ENCODE measurements at places on chromosomes 7 and 10.

DNA sequence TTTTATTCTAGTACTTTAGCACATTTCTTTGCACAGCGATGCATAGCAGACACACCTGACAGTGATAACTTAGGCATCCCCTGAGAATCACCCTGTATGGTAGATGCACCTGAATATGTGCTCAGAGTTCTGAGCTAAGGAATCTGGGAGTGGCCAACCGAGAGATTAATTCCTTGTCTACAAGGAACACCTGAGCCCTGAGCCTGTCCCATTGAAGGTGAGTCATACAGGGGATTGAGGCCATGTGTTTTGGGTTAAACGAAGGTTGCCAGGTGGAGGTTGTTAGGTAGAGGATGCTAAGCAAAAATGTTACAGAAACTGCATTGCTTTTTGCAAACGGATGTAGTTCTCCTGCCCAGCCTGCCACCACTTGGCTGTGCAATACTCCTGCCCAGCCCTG, 128.9 kb downstream of the AMPH start:
- DNase-seq: no peak

GRCh38 chr10:3605882-3606281, 179.1 kb downstream of the KLF6 start:
- no peak for DNase-seq

- no peak for DNase-seq
These were observed 27.3 kb upstream of the NRG3 start for GRCh38 chr10:81847675-81848074.

DNA sequence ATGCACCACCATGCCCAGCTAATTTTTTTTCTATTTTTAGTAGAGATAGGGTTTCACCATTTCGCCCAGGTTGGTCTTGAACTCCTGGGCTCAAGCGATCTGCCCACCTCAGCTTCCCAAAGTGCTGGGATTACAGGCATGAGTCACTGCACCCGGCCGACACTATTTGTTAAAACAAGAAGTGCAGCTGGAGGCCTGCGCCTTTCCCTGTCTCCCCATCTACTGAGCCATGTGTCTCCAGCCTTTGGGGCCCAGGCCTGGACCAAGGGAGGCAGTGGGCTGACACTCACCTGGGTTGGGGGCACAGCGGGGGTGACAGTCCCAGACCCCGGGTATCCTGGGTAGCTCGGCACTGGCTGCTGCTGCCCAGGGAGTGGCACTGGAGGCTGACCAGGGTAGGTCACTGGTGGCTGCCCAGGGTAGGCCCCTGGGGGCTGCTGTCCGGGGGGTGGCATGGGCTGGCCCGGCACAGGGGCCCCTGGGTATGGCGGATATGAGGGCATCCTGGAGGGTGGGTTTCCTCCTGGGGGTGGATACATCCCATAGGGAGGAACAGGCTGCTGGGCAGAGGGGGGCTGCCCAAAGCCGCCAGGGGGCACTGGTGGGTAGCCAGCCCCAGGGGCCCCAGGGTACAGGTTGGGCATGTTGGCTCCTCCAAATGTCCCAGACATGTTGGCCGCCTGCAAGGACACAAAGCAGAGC, 36.3 kb downstream of the PLAC9 start:
- no peak for DNase-seq

DNA sequence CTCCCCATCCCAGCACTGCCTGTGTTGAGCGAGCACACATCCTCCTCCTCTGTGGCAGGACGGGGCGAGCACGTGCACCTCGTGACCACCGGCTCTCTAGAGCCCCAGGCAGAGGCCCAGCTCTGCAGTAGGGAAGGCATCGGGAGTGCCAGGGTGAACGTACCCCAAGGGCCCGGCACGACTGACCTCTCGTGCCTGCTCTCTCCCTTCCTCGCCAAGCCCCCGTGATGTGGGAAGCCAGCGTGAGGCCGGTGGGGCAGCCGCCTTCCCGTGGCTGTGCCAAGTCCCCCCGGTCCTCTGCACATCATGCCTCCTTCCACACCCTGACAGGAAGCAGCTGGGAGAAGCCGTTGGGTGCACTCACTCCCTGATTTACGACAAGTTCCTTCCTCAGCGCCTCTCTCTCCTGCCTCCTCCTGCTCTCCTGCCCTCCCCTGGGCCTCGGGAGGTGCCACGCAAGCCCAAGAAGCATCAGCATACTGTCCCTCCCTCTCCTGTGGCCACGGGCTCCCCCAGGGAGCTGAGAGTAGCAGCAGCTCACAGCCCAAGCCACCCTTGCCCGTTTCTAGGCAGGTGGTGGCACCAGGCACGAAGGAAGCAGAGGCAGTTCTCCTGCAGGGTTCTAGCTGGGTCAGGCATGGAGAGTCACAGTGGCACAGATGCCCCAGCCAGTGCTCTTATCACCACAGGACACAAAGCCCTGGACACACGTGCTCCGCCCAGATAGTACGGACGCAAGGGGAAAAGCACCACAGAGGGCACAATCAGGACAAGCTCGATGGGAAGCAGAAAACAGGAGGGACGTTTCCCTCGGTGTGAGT, 47.0 kb downstream of the AMZ1 start:
- no peak for DNase-seq
